ENCODE measurements at places on chromosomes 1 and 21.

DNA sequence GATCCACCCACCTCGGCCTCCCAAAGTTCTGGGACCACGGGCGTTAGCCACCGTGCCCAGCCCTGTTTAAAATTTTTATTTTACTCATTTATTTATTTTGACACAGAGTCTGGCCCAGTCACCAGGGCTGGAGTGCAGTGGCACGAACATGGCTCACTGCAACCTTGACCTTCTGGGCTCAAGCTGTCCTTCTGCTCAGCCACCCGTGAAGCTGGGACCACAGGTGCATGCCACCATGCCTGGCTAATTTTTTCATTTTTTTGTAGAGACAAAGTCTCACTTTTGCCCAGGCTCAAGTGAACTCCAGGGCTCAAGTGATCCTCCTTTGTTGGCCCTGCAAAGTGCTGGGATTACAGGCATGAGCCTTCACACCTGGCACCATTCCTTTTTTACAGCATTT, 27.5 kb upstream of the DNAJC6 start:
- DNase-seq = no peak

- no peak for DNase-seq
Observed at GRCh38 chr1:220896092-220896491, 16.8 kb downstream of the HLX start.

DNA sequence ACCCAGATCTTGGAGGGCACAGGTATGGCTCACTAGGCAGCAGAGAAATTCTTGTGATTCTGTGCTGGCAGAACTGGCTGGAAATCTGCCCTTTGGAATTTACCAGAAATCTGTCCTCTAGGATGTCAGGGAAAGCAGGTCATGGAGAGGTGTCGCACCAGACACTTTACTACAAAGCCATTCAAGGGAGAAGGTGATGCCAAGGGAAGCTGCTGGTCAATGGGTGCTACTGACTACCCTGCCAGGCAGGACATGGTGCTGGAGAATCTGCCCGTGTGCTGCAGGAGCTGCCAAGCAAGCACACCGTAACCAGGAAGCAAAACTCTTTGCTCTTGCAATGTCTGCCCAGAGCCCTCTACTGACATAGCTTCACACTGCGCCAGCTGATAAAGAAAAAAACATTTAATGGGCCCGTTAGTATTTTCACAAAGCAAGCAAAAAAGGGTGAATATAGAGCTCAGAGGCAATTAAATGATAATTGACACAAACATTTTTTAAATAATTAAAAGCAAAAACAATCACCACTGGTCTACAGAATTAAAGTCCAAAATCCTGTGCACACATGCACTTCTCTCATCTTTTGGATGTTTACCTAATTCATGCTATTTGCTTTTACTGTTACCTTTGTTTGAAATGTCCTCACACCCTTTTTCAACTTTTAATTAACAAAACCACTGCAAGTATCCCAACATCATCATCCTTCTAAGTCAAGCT, 7.2 kb upstream of the FBXO28 start:
- peak; percentile 53 for DNase-seq

GRCh38 chr1:10507111-10507879, 32.5 kb downstream of the PEX14 start:
- peak; percentile 84 for DNase-seq

GRCh38 chr1:152520561-152521090, 6.3 kb downstream of the CRCT1 start:
- no peak for DNase-seq

DNA sequence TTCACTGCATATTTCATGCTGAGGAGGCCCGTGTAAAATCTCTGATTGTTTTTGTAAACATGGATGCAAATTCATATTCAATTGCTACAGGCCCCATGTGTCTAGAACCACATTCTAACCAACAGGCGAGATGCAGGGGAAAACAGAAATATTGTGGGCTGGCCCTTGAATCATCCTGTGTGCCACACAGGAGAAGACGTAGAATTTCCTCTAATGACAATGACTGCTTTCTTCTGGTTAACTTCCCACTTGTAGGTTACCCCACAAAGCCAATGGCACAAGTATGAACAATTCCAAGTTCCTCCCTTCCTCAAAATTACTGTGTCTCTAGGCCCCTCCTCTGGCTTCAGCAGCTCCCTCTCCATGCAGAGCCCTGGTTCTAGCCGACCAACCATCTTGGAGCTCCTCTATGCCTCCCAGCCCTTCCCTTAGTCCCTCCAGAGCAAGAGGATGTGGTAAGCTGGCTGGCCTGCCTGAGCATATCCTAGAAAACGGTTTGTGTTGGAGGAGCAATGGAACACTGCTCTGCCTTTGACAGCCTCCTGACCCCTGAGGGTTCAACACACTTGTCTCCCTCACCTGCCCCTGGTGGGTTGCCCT, 205.2 kb downstream of the HS2ST1 start:
- DNase-seq = no peak

DNA sequence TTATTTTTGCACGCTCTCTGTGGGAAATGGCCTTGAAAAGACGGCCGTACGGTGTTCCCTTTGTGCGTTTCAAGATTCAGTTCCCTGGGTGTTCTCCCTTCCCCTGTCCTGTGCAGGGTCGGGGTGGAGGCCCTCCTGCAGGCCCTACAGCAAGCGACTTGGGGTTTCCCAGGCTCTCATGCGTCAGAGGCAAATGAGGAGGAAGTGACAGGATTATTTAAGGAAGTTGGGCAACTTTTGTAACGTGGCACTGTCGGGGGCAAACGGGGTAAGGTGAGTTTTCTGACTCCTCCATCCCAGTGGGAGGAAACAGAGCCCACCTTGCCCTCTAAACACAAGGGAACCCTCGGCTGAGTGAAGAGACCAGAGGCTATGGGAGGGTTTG, 16.1 kb upstream of the AJAP1 start:
- DNase-seq = no peak

DNA sequence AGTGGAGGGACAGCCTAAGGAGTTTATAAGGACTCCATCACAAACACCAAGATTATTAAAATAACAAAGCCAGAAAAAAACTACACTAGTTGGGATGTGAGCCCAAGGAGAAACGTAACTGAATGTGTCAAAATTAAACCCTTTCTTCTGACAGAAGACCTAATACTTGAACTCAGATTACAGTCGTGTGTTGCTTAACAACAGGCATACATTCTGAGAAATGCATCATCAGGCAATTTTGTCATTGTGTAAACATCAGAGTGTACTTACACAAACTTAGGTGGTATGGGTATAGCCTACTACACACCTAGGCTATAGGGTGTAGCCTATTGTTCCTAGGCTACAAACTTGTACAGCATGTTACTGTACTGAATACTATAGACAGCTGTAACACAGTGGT, 23.4 kb downstream of the DSTYK start:
- DNase-seq = no peak

DNA sequence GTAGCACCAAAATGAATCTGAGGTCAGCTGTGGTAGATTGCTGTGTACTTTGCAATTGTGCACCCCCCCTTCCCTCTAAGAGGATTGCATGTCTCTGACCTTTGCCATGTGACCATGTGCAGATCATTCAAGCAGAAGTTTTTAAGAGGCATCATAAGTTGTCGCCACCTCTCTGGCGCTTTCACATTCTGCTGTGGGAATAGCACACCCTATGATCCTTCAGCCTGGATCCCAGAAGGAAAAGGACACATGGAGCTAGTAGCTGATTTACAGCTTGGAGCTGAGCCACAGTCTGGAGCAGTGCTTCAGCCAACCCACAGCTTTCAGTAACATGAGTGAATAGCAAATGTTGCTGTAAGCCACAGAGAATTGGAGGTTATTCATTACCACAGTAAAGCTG, 158.5 kb downstream of the TSEN15 start:
- DNase-seq = no peak

- DNase-seq = peak; percentile 64
Observed at GRCh38 chr1:147669469-147670318, 630 bp downstream of the ACP6 start.

DNA sequence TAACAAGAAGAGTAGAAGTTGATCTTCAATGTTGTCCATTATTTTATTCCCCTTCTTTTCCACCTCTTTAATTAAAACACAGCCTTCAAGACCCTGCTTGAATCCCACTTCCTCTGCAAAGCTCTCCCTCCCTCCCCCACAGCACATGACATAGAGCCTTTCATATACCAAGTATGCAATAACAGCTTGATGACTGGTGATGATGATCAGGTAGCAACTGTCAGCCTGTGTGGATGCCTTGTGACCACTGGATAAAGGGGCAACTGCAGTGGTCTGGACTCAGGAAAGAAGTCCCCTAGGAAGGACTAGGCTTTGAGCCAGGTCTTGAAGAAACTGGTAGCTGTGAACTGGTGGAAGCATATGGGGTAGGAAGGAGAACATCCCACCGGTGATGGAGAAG, 53.8 kb upstream of the PRDX6 start:
- no peak for DNase-seq

- DNase-seq = no peak
Observed at GRCh38 chr1:67721650-67722291, 36.8 kb downstream of the GADD45A start.

DNA sequence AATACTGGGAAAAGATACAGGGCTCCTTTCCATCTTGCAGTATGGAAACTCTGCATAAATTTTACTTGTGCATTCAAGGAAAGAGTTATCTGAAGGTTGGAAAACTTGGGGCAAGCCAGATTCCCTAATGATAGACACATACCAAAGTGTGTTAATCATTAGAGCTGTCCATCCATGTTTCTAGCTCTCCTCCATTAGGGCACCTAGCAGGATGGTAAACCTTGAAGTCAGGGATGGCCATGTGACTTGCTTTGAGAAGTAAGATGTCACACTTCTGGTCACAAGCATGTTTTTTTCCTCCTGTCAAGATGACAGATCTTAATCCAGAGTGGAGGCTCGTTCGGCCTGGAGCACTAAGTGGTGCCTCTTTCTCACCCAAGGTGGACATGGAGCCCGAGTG, 241.9 kb upstream of the RUNX1 start:
- DNase-seq = no peak

GRCh38 chr1:11501491-11501897, 22.5 kb downstream of the DISP3 start:
- DNase-seq = no peak

DNA sequence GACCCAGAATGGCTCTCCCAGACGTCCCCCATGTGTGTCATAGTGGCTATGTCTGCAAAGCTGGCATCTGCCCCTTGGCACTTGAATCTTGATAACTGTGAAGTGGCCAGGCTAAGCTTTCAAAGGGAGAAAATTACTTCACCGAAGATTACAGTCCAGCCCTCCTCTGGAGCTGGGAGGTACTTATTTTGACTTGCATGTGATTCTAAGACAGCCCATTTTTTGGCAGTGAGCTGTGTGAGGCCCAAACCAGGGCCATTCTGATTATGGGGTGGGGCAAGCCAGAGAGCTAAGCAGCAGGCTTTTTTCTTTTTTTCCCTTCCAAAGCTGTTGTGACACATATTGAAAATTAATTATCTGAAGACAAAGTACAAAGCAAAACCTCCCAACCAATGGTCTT, 42.1 kb upstream of the C8B start:
- no peak for DNase-seq

DNA sequence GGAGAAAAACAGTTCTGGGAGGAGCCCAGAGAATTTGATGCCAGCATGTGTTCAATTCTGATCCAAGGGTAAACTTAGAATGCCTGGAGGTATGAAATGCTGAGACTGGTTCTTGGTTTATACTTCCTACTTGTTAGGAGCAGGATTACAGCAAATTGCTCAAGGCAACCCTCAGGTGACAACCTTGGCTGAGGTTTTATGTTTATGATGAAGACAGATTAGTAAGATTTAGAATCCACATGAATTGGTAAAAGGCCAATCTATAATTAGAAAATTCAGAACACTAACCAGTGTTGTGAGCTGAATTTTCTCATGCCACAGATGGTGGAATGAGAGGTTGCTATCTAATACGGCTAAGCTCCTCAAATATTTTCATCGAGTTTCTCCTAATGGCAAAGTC, 235.3 kb upstream of the NRIP1 start:
- DNase-seq = no peak

GRCh38 chr1:231972111-231972445, 345.5 kb downstream of the DISC1 start:
- no peak for DNase-seq

GRCh38 chr1:180288940-180289339, 58.9 kb downstream of the LHX4 start:
- DNase-seq = no peak

DNA sequence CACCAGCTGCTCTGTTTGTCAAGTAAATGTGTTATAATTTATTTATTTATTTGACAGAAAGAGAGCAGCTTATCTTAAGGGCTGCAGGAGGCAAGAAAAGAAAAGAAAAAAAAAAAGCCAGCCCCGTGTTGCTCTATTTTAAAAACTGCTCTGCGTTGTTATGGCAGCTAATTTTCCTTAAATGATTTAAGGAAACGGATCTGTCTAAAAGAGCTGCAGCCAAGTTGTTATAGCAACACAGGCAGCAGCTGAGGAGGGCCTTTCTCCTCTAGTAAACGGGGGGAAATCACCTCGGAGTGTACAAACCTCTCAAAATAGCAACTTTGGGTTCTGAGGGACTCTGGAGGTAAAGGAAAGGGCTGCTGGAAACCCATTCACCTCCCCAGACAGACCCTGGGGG, 149.2 kb downstream of the BEND5 start:
- no peak for DNase-seq

GRCh38 chr1:93001893-93002292, 40.6 kb upstream of the DIPK1A start:
- no peak for DNase-seq

- no peak for DNase-seq
Observed at GRCh38 chr21:34684174-34684876, 15.5 kb downstream of the CLIC6 start.

GRCh38 chr21:35156293-35157278, 107.5 kb upstream of the RUNX1 start:
- peak; percentile 36 for DNase-seq

- no peak for DNase-seq
Observed at GRCh38 chr1:18253093-18253492, 145.5 kb downstream of the IGSF21 start.

DNA sequence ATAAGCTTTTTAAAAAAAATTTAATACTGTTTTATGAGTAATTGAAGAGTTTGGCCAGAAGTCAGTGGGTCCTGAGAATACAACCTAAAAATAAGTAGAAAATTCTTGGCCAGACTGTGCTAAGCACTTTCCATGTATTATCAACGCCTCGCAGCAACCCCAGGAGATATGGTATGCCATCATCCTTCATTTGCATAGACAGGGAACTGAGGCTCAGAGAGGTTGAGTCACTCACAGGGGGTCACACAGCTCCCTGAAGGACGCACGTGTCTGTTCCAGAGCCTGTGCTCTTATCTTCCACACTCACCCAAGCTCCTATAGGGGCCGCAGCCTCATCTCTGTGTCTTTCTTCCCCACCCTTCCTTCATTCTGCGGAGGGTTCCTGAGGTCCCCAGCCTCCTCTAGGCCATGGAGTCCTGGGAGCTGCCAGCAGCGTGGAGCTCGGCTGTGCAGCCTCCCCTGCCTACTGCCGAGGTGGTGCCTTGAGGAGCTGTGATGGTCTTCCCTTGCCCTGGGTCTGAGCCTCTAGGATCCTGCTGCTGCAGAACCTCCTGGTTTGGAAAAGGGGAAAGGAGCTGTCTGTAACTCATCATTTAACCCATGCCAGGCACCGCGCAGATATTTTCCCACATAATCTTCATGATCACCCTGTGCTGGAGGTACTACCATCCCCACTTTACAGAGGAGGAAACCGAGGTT, 30.3 kb upstream of the ECE1 start:
- DNase-seq = no peak

- DNase-seq = no peak
Observed at GRCh38 chr1:156659661-156659987, 17.6 kb downstream of the NES start.

GRCh38 chr1:213533125-213533524, 454.6 kb upstream of the PROX1 start:
- no peak for DNase-seq

- DNase-seq = no peak
Observed at GRCh38 chr1:166083887-166084286, 82.9 kb downstream of the FAM78B start.

GRCh38 chr1:236332092-236332758, 50.5 kb upstream of the ERO1B start:
- no peak for DNase-seq

Measured in Caco-2 (cell line).